ENCODE measurements at places on chromosomes 6 and 20. TPM values are rescaled to one million over a fixed set of nuclear protein-coding genes. Genes with fewer than 3 reads are reported as not detected.

DNA sequence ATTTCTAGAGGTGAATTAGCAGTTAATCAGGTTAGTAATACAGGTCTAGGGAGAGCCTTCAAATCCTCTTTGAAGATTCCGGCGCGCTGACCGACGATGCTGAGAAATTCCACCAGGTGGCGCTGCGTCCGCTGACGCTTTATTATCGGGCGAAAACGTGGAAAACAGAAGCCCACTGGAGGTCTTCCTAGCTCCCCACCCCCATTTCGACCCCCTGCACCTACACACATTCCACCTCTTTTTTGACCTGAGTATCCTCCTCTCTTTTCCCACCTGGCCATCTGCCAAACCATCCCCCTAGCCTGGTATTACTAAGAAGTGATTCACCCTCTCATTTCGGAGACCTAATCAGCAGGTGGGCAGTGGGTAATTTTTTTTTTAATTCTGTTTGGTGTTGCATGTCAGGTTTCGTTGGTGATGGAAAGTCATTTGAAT is 65.4 kb upstream of the RIN2 start:
- H3K4me3 ChIP-seq: no peak overlapping the region
- no peaks in the 10 kb centered on the region for H3K4me1 ChIP-seq
- no peak overlapping the region for H3K27ac ChIP-seq

- no peaks in the 10 kb centered on the region for H3K27me3 ChIP-seq
- H3K4me1 ChIP-seq: peaks cover 5% of the 10 kb centered on the region
- DNase-seq: no peak
- no peak overlapping the region for H3K27ac ChIP-seq
Observed at GRCh38 chr6:13045676-13046075, 282.7 kb downstream of the TBC1D7 start.

Gene CST5
- total RNA-seq: not detected

Gene TRIM40
- total RNA-seq: not detected

DNA sequence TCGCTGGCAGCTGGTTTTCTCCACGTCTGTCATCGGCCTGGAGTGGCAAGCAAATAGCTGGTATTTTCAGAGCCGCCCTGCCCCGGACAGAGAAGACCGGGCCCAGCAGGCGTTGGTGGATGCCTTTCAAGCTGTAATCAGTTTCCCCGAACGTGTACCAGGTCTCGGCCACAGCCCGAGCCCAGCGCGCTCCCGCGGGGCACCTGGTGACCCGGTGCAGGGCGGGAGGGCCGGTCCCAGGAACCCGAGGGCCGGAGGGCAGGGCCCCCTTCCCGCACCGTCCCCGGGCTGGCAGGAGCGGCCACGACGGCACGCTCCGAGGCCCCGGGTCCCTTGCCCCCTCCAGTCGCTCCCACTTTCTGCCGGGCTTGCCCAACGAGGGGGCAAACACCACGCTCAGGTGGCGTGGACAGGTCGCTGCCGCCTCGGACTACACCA is 348 bp upstream of the PYGB start:
- peak; percentile 65 for DNase-seq
- H3K4me1 ChIP-seq: peaks cover 34% of the 10 kb centered on the region
- H3K27me3 ChIP-seq: no peaks in the 10 kb centered on the region
- peak overlapping the region; percentile 95 for H3K27ac ChIP-seq
- no peaks in the 10 kb centered on the region for H3K36me3 ChIP-seq
- H3K4me3 ChIP-seq: peak overlapping the region; percentile 21

DNA sequence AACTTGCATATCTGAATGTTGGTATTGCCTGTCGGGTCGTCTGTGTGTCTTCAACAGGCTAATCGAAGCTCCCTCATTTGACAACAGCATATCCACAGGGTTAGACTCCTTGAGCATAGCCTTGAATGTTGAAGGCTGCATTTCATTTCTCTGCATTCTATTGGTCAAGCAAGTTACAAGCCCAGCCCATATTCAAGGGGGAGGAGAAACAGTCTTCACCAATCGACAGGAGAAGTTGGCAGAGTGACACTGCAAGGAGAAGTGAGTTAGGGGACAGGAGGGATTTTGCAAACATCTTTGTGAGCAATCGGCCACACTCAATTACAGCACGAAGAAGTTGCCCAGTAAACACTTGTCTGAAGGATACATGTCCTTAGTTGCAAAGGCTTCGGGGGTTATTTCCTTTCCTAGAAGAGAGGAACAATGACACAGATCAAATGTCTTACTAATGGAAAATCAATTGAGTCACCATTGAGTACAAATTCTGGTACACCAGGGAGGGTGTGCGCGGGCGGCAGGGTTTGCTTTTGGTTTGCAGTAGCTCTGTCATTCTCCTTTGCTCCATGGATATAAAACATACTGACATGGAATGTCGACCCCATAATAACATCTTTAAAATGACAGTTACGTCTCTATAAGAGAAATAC is 60.6 kb upstream of the NT5E start:
- no peaks in the 10 kb centered on the region for H3K27me3 ChIP-seq
- no peak for DNase-seq
- H3K36me3 ChIP-seq: no peaks in the 10 kb centered on the region
- H3K27ac ChIP-seq: no peak overlapping the region
- no peak overlapping the region for H3K4me3 ChIP-seq

DNA sequence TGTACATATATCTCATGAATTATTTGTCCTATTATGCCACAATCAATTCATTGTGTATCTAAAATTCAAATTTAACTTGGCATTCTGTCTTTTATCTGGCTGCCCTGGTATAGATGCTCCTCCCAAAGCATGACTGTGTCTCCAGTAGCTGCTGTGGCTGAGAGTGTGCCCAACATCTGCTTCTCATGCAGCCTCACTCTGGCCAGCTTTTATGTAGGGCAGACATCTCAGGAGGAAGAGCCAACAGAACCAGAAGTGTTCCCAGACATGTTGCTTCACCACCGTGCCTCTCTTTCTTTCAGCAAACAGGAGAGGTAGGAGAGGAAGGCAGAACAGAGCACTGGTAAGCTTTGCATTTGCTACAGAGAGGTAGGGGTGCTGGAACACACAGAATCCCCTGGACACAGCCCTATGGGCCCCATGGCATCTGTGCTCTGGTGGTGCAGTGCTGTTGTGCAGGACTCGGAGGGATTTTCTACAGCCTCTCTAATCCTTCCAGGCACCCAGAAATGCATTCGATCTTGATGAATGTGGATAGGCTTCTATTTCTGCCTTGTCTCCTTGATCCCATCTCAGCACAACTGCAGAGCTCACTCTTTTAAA is 637.1 kb downstream of the UTRN start:
- peaks cover 21% of the 10 kb centered on the region for H3K4me1 ChIP-seq
- no peak overlapping the region for H3K27ac ChIP-seq
- no peaks in the 10 kb centered on the region for H3K27me3 ChIP-seq
- DNase-seq: peak; percentile 3
- no peak overlapping the region for H3K4me3 ChIP-seq

All from body of pancreas (tissue), 4 donors.